Umbilical cord (tissue), 2 donors: ENCODE measurements at places on chromosomes 7 and 10.
A peak's percentile ranks its signal among the peaks of the same experiment; 100 is the strongest.

- DNase-seq, result peak; percentile 22
Observed at GRCh38 chr7:48244864-48245271, 73.6 kb downstream of the ABCA13 start.

DNA sequence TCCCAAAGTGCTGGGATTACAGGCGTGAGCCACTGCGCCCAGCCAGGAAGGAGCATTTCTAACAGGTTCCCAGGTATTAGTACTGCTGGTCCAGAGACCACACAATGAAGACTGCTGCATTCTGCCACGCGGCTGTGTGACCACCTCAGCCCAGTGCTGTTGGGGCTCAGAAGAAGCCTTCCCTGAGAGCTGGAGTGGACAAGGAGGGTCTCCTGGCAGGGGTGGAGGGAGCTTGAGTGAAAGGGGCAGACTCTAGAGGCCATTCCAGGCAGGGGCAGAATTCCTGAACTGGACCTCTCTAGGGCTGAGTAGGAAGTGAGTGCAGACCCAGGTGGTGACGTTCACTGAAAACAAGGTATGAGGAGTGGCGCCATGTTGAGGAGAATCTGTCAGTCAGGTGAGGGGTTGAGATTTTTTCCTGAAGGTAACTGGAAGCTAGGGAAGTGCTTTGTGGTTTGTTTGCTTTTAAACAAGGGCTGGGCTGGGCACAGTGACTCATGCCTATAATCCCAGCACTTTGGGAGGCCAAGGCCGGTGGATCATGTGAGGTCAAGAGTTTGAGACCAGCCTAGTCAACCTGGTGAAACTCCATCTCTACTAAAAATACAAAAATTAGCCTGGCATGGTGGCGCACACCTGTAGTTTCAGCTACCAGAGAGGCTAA, 67.6 kb downstream of the TACC2 start:
- DNase-seq, result no peak

GRCh38 chr7:123244768-123245167, 45.0 kb upstream of the SLC13A1 start:
- no peak for DNase-seq

DNA sequence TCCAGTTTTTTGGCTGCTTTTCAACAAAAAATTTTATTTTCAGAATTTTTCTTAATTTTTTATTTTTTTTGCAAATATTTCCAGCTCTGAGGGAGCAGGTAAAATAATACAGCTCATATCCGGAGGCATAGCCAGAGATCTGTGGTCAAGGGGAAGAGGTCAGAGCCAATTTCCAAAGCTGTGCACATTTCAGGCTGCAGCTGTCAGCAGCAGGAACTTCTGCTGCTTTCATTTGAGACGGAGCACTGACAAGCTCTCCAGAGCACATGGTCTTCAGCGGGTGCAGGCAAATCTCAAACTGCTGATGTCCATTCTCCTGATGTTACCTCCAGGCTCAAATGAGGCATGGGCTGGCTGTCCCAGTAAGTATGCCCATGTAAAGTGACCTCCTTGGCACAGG, 31.1 kb downstream of the SLC26A4 start:
- DNase-seq, result no peak

- no peak for DNase-seq
Observed at GRCh38 chr7:77415476-77415822, 700 bp downstream of the GSAP start.

- DNase-seq, result no peak
Observed at GRCh38 chr10:35696392-35697287, 54.5 kb upstream of the FZD8 start.

GRCh38 chr10:77710759-77711682, 73.4 kb upstream of the KCNMA1 start:
- peak; percentile 63 for DNase-seq

DNA sequence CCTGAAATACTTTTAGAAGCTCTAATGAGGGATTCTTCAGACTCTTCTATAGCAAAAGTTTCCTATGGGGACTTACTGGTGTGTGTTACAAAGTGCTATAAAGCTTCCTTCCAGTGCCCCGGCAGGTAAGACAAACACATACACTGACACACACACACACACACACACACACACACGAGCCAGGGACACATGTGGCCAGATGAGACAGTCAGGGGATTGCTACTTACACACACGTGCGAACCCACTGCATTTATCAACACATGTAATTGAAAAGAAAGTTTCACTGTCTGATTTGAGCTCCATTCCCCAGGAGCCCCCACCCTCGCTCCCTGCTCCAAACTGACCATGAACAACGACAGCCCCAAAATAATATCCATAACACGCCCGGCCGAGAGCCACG, 119.8 kb downstream of the PRPF18 start:
- DNase-seq, result no peak

DNA sequence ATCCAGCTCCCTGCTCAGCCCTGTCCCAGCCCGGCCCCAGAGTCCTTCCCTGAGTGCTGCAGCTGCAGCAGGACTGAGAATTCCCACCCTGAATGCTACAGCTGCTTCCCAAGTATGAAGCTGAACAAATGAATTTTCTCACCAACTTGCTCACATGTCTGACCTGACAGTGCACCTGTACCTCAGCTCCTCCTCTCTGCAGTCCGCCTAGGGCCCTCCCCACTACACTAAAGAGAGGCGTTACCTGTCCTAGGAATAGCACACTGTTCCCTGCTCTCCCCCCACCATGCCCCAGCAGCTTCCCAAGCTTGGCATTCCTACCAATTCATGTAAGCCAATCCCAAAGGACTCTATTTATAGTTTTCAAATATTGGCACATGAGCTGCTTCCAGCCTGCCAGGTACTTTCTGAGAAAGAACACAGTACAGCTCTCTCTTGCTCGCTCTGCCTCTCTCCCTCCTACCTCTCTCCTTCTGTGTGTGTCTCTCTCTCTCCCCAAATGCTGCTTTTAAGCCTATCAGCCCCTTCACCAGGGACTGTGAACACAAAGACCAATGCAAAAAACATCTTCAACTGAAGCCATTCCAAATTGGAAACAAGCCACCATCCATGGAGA, 400.1 kb downstream of the TNS3 start:
- DNase-seq, result no peak

DNA sequence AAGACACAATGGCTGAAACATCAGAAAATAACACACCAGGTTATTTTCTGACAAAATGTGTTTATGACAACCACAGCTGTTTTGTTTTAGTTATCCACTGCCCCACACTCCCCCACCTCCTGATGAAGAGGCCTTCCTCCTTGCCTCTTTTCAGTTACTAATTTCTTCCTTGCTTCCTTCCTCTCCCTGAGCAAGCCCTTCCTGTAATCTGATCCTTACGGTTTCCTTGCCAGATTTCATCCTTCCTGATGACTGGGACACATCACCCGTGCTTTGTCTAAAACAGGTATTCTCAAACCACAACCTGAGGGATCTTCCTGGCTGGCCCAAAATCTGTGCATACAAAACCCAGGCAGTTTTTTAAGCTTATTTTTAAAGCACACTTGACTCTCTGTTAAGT, 39.4 kb downstream of the CHST15 start:
- DNase-seq, result no peak
